ENCODE measurements at places on chromosomes 4 and X.

DNA sequence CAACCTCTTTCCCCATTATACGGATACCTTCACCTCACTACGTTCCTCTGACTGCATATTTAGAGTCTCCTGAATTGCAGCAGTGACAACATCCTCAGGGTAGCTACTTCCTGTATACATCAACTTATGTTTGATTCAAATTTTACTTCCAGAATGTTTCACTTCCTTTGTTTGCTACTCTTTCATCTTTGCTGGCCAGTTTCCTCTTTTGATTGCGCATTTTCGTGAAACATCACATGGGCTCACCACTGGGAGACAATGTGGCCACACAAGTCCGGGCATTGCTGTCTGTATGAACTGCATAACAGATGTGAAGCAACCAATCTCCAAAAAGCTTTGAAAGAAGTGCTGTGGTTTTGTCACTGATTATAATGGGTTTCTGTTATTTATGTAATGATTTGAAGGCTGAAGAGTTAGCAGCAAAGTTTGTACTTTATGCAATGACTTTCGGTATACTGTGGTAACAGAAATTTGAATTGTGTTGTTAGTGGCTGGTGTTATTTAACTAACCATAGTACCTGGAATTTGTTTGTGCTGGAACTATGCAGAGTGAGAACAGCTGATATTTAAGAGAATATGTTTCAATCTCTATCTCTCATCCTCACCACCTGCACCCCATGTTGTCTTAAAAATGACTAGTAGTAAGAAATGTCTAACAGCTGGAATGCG, 7.4 kb downstream of the SNCA start:
- DNase-seq: peak; percentile 16

DNA sequence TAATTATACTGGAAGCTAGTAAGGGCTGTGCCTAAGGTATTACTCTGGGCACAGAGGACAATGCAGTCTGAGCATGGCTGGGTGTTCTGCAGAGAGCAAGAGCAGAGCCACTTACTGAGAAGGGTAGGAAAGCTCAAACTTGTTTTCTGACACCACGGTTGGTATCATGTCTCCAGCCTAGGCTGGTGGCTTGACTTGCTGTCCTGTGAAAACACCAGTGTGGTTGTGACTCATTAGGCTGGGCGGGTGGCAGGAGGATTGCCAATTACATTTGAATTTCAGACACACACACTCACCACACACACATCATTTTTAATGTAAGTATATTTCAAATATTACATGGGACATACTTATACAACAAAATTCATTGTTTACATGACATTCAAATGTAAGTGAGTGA, 19.7 kb upstream of the MTM1 start:
- no peak for DNase-seq

GRCh38 chr4:3269105-3269927, 20.4 kb downstream of the MSANTD1 start:
- DNase-seq: no peak

DNA sequence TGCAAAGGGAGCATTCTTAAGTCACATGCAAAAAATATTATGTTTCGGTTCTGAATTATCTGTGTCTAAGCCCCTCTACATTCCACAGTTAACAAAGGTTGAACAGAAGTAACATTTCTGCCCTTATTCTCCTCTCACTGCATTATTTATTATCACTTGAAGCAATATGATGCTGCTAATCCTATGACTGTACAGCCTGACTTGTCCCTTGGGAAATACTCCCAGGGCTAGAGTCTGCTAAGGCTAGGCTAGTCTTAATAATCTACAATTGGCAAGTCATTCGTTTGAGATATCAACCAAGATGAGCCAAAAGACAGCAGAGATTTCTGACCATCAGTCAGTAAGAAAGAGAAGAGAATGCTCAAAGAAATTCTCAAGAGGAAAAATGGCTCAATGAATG, 226.9 kb upstream of the HCCS start:
- DNase-seq: no peak
